ENCODE measurements at places on chromosomes 11 and 22. TPM values are rescaled to one million over a fixed set of nuclear protein-coding genes. Genes with fewer than 3 reads are reported as not detected.

DNA sequence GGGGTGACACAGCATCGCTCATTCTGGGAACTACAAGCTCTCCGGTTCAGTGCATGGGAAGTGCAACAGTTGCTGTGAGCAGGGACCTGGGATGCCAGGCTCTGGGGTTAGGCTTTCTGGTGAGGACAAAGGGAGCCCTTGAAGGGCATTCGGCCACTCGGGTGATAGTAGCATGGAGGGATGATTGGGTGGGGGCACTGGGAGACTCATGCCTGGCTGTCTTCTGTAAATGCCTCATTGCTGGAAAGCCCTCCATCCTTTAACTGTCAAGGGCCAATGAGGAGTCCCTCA, 9.9 kb downstream of the OAF start:
- no peak for DNase-seq

- DNase-seq: no peak
Observed at GRCh38 chr11:19907839-19908238, 195.2 kb downstream of the NAV2 start.

DNA sequence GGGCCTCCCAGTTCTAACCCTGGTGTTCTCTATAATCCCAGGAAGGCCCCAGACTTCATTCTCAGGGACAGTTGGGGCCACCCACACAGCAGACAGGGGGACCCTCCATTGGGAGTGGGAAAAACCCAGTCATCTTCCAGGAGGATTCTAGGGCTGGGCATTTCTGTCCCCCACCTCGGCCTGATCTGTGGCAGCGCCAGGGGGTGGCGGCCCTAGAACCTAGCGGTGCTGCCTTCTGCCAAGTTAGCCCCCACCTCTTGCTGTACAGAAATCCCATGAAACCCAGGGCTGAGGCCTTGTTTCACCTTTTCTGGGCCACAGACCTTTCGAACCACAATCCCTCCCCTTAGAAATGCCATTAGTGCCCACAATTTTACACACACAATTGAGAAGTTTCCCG, 9.6 kb downstream of the CHST1 start:
- no peak for DNase-seq

- DNase-seq: no peak
Observed at GRCh38 chr11:66133216-66133775, 63.2 kb downstream of the PACS1 start.

DNA sequence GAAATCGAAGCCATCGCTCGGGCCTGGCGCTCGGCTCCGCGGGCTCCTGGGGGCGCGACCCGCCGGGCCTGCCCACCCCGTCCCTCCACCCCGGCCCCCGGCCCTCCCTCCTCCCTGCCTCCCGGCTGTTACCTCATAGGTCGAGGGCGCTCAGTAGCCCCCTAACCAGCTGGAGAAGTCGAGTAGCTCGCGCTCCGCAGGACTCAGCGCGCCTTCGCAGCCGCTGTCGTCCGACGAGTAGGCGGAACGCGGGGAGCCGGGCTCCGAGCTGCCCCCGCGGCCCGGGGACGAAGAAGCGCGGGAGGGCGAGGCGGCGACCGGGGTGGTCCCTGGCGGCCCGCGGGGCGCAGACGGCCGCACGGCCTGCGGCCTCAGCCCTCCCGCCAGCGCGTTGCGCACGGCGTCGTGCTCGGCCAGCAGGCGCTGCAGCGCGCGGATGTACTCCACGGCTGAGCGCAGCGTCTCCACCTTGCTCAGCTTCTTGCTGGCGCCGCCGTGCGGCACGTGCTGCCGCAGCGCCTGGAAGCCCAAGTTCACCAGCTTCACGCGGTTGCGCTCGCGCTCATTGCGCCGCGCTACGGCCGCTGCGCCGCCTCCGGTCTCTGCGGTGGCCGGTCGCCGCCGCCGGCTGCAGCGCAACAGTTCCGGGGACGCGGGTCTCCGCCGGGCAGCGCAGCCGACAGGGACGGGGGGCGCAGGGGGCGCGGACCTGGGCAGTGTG, 627 bp downstream of the ASCL2 start:
- peak; percentile 78 for DNase-seq

The SMCO4 gene
- 47.6 TPM for polyA plus RNA-seq

DNA sequence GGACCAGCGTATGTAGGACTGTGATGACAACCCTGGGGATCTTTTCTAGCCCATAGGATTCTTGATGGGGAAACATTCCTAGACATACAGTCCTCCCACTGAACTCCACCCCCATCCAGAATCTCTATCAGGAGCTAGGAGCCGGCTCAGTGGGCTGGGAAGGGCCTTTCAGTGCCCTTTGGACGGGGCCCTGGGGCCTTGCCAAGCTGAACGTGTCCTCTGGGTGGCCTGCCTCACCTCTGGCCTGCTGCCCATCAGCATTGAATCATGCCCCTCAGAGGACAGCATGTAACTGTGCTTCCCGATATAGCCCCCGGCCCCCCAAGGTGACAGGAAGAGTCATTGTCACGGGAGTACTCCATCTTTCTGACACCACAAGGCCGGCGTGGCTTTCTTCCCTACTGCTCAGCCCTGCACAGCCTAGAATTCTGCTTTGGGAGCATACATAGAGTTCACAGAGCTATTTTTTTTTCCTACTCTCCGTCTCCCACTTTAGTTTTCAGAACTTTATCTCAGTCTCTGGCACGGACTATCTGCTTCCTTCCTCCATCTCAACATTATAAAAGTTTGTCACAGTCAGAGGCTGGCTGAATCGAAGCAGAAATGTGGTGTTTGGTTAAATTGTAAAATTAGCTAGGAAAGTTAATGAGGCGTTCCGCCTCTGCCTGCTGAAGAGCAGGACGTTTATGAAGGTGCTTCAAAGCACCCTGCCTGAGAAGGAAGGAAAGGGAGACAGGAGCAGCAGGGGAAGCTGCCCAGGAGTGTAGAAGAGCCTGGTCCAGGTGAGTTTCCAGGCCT, 111.9 kb downstream of the ZBTB16 start:
- no peak for DNase-seq

GRCh38 chr22:45441138-45441537, 27.6 kb downstream of the RIBC2 start:
- DNase-seq: peak; percentile 77

DNA sequence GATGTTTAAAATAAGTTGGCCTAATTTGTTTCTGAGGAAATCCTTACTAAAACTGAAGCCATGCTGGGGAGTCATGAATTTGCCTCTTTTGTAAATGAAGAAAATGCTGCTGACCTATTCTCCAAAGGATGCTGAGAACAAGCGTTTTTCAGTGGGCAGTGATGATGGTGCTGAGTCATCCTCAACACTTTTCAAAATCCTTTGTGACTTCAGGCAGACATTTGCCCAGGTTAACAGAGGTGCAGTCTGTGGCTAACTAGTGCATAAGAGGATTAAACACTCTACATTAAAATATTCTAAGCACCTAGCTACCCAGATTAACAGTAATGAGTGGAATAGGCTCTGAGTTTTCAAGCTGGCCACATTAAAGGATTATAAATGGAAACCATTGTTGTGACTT, 509.0 kb downstream of the DLG2 start:
- no peak for DNase-seq

DNA sequence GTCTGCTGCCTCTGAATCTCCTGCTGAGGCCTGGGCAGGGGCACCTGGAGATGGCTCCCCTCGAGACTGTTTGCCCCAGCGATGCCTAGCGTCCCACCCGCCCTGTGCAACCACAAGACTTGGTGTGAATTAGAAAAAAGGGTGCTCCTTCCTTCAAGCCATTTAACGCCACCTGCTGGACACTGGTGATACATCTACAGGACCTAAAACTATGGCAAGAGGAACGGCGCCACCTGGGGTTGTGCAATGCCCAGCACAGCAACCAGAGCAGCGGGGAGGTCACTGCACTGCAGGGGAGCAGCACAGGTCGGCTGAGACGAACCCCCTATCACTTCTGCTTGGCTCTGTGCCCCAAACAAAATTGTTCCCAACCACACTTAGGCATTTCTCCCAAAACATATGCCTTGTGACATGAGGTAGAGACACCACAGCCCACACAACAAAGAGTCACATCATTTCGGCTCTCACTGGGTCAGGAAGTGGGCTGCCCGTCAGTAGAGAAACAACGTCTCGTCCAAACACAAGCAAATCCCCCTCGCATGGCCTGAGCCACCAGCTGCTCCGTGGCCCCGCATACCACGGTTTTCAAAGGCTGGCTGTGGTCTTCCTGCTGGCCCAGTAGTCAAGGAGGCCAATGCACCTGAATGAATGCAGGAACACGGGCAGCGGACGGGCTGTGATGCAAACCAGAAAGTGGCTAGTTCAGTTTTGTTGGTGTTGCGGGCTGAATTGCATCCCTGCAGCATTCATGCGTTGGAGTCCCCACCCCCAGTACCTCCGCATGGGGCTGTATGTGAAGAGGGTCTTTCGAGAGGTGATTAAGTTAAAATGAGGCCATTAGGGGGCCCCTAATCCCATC, 171.9 kb downstream of the SHANK2 start:
- peak; percentile 95 for DNase-seq

The CREB3L1 gene
- 10.3 TPM for polyA plus RNA-seq

The SORL1 gene
- 23.0 TPM for polyA plus RNA-seq

DNA sequence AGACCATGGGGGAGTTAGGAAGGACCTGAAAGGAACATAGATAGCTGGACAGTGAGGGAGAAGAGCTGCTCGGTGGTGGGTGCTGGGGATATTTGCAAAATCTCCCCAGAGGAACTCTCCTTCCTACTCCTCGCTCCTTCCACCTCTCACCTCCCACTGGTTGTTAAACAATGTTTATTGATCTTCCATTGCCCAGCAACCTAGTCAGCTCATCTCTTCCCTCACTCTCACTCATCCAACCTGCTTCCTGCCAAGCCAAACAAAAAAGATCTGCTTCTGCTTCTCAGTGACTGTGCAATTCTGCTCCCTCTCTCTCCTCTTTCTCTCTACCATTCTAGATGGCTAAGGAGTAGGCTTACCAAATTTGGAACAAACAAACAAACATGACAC, 115.0 kb downstream of the SLC1A2 start:
- no peak for DNase-seq

The ANO3 gene
- 0.12 TPM for polyA plus RNA-seq

The OR56A1 gene
- polyA plus RNA-seq: 0.10 TPM

DNA sequence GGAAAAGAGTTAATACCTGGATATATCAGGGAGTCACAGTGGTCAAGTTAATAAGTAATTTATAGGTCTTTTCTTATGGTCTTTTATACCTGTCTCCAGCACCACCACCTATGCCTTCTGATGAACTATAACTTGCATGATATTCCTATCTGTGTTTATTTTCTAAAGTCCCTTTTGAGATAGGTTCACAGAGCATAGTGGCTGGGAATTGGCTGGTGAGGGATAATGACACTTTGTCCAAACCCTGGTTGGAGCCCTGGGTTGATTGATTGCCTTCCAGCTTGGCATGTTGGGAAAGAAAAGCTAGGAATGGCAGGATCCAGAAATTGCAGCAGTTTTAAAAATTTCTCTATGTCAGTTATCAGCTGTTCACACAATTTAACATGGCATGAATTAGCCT, 23.2 kb downstream of the HIPK3 start:
- DNase-seq: no peak

The ACRV1 gene
- polyA plus RNA-seq: 0.65 TPM

The BIRC3 gene
- not detected for polyA plus RNA-seq

DNA sequence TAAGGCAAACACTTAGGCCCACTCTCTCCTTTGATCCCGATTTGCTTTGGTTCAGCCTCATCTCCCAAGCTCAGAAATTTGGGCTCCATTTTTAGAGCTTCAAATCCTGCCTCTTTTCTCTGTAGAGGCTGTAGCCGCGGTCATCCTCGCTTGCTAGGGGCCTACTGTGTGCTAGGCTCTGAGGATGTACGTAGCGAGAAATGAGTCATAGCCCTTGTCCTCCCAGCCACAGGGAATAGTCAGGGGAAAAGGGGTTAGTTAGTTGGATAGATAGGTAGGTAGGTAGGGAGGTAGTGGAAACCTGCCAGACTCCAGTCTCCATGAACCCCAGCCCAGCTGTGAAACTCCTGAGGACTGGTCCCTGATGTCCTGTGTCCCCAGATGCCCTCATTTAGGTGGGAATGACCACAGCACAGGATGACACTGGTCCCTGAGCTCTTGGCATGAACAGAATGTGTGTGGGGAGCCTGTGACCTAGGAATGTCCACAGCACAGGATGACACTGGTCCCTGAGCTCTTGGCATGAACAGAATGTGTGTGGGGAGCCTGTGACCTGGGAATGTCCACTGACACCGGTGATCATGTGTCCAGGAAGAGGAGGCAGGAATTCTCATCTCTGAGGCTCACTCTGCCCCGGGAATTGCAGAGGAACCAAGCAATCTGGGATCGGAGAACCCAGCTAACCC, 21.4 kb upstream of the HMOX1 start:
- no peak for DNase-seq

- no peak for DNase-seq
Observed at GRCh38 chr11:123188508-123189165, 6.4 kb downstream of the CLMP start.

- DNase-seq: no peak
Observed at GRCh38 chr11:126462422-126462821, 106.9 kb downstream of the ST3GAL4 start.

The TSPAN32 gene
- not detected for polyA plus RNA-seq

DNA sequence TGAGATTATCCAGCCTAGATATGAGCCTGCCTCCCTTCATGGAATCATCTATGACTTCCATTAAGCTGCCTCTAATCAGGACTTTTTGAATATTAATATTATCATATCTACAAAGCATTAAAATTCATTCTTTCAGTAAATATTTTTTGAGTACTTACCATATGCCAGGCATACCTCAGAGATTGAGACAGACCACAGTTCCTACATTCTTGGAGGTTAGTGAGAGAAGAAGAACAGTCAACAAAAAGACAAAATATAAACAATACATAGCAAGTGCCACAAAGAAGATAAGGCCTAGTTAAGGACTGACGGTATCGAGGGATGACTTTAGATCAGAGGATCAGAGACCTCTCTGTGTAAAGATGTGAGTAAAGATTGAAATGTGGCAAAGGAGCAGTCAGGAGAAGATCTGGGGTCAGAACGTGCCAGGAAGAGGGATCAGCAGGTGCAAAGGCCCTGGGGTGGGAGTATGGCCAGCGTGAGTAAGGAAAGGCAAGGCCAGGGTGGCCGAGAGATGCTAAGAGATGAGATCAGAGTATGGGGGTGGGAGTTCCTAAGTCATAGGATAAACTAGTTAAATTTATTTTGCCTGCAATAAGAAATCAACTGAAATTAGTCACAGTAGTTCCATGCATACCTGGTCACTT, 15.4 kb downstream of the SLC35C1 start:
- no peak for DNase-seq

- DNase-seq: no peak
Observed at GRCh38 chr11:9823887-9824385, 160.1 kb downstream of the SWAP70 start.

The SLC35F2 gene
- 21.3 TPM for polyA plus RNA-seq

The EXPH5 gene
- polyA plus RNA-seq: 3.6 TPM

The RHBDD3 gene
- 60.3 TPM for polyA plus RNA-seq

The APOBEC3F gene
- polyA plus RNA-seq: 3.5 TPM

- DNase-seq: no peak
Observed at GRCh38 chr22:22595001-22595835, 36.2 kb upstream of the PRAME start.

Measured in GM23338 (cell line).